ENCODE measurements at places on chromosomes 1 and 21. TPM values are rescaled to one million over a fixed set of nuclear protein-coding genes. Genes with fewer than 3 reads are reported as not detected.
A peak's percentile ranks its signal among the peaks of the same experiment; 100 is the strongest.

DNA sequence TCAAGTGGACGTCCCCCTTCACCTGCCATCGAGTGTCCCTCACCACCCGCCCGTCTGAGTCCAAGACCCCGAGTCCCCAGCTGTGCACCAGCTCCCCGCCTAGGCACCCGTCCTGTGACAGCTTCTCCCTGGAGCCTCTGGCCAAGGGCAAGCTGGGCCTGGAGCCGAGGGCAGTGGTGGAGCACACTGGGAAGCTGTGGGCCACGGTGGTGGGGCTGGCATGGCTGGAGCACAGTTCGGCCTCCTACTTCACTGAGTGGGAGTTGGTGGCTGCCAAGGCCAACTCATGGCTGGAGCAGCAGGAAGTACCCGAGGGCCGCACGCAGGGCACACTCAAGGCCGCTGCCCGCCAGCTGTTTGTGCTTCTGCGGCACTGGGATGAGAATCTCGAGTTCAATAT lies 63.2 kb downstream of the VWA5B1 start:
- ATAC-seq, result peak; percentile 12

GRCh38 chr1:23741609-23742008 lies 1.7 kb upstream of the ELOA start:
- ATAC-seq, result no peak

The PDC gene
- total RNA-seq, result not detected

DNA sequence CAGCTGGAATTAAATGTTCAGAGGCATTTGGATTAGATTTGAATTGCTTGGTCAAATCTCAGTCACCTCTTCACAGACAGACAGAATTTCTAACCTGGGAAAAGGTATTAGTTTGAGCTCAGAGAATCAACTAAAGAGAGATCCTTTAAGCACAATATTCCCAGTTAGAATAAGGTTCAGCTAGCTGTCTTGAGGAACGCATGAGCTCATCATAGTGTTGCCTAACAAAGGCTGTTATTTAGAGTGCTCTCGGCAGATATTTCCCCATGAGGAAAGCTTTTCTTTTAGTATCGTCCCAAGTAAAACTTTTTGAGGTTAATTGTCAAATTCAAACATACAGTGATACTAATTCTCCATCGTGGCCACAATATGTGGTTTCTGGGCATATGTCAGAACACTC lies 269.9 kb downstream of the HLX start:
- peak; percentile 85 for ATAC-seq

- no peak for ATAC-seq
Observed at GRCh38 chr1:17711941-17712340, 43.2 kb upstream of the ACTL8 start.

DNA sequence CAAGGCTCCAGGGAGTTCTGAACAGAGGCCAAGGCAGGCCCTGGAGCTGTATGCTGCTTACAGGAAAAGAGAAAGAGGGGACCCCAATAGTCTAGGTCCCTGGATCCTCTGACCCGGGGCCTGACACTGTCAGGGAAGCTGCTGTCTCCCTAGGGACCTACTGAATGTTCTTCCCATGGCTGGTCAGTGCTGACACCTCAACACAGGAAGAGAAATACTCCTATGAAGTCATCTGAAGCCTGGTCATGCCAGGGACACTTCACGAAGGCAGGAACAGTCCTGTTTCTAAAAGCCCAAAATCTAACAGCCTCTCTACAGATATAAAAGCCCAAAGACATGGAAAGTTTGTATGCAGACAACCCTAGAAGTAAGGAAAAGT lies 1.7 kb upstream of the LAD1 start:
- no peak for ATAC-seq

The LRRC53 gene
- total RNA-seq, result not detected

DNA sequence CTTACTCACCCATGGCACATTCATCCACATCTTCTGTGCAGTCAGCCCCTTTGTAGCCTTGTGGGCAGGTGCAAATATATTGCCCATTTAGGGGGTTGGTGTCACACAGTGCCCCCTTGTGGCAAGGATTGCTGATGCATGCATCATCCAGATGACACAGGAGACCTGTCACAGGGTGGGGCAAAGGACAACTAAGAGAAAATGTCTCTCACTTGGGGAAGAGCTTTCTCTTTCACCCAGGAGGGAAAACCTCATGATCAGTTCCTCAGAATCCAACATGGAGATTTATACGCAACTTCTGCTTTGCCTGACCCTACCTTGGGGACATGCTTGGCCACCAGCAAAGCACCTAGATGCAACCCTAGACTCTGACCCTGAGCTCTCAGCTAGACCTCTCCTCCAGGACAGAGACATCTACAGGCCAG lies 71.8 kb upstream of the ADAM30 start:
- ATAC-seq, result peak; percentile 57

The PGBD5 gene
- 0.15 TPM for total RNA-seq

The MNDA gene
- 0.73 TPM for total RNA-seq
